ENCODE measurements at places on chromosomes 3 and 15. TPM values are rescaled to one million over a fixed set of nuclear protein-coding genes. Genes with fewer than 3 reads are reported as not detected.

GRCh38 chr3:128486205-128486628 is 6.8 kb downstream of the GATA2 start:
- H3K27me3 ChIP-seq: peaks cover 55% of the 10 kb centered on the region
- H3K4me1 ChIP-seq: peaks cover 44% of the 10 kb centered on the region
- DNase-seq: no peak
- H3K4me3 ChIP-seq: peak overlapping the region; percentile 88
- H3K36me3 ChIP-seq: no peaks in the 10 kb centered on the region

GRCh38 chr3:13689373-13690260 is 140.7 kb downstream of the FBLN2 start:
- H3K4me1 ChIP-seq: no peaks in the 10 kb centered on the region
- H3K27me3 ChIP-seq: no peaks in the 10 kb centered on the region
- DNase-seq: no peak
- no peak overlapping the region for H3K4me3 ChIP-seq
- H3K27ac ChIP-seq: peak overlapping the region; percentile 53

- peaks cover 11% of the 10 kb centered on the region for H3K36me3 ChIP-seq
- no peaks in the 10 kb centered on the region for H3K27me3 ChIP-seq
- H3K4me1 ChIP-seq: peaks cover 84% of the 10 kb centered on the region
- peak overlapping the region; percentile 74 for H3K27ac ChIP-seq
- DNase-seq: no peak
These were observed 4.7 kb downstream of the AMT start for GRCh38 chr3:49417516-49418120.

- no peaks in the 10 kb centered on the region for H3K4me1 ChIP-seq
- DNase-seq: no peak
- H3K27me3 ChIP-seq: peaks cover 4% of the 10 kb centered on the region
- no peak overlapping the region for H3K27ac ChIP-seq
- H3K36me3 ChIP-seq: no peaks in the 10 kb centered on the region
These were observed 234.5 kb upstream of the GAP43 start for GRCh38 chr3:115388811-115389210.

GRCh38 chr3:5162102-5162501 is 25.4 kb upstream of the EDEM1 start:
- peaks cover 30% of the 10 kb centered on the region for H3K4me1 ChIP-seq
- H3K27ac ChIP-seq: no peak overlapping the region
- DNase-seq: no peak
- H3K27me3 ChIP-seq: no peaks in the 10 kb centered on the region

GABRB3 gene
- total RNA-seq: not detected

SEMA3B gene
- 1.0 TPM for total RNA-seq

SERPINI2 gene
- total RNA-seq: not detected

CPLX3 gene
- total RNA-seq: 0.44 TPM

GOLGA6B gene
- not detected for total RNA-seq

DLEC1 gene
- total RNA-seq: 5.2 TPM

Measured in naive thymus-derived CD8-positive, alpha-beta T cell (primary cell).